ENCODE measurements at places on chromosomes 12 and 14. TPM values are rescaled to one million over a fixed set of nuclear protein-coding genes. Genes with fewer than 3 reads are reported as not detected.

The AACS gene
- total RNA-seq: 31.9 TPM

The ACOT6 gene
- total RNA-seq: not detected

DNA sequence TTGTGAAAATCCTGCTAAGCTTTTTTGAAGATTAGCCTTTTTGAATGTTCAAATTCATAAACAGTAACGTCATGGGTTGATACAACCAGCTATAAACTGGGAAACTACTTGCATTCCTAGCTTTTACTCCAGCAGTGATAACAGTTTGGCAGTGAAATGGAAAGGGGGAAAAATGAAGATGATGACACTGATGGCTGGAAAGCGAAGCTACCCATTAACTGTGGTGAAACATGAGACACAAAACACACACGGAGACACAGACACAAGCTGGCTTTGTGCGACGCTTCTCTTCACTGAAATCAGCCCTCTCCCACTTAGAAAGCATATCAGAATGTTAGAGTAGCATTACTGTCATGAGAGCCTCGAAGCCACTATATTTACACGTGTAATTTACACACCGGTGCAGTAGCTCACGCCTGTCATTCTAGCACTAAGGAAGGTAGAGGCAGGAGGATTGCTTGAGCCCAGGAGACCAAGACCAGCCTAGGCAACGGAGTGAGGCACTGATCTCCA lies 15.7 kb downstream of the VPS37B start:
- DNase-seq: no peak

DNA sequence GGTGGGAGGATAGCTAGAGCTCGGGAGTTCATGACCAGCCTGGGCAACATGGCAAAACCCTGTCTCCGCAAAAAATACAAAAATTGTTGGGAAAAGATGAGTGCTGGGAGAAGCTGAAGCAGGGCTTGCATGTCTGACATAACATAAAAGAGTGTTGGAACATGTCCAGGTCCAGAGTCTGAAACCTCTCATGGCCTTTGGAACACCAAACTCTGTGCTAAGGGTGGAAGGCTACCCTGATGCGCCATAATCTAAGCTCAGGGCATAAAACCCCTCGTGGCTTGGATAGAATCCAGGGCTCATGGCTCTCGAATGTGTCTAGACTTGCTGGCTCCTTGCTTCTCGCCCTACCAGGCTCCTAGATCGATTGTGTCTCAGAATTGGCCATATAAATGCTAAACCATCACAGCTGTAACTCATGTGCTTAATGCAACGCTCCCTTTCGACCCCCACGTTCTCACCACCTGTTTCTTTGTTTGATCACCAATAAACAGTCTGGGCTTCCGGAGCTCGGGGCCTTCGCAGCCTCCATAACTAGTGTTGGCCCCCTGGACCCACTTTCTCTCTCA lies 6.7 kb upstream of the CLEC7A start:
- no peak for DNase-seq

Data from PC-3 (cell line).